ENCODE measurements at places on chromosomes 7 and 10.

GRCh38 chr10:132977076-132977475, 34.7 kb upstream of the CFAP46 start:
- DNase-seq: no peak

DNA sequence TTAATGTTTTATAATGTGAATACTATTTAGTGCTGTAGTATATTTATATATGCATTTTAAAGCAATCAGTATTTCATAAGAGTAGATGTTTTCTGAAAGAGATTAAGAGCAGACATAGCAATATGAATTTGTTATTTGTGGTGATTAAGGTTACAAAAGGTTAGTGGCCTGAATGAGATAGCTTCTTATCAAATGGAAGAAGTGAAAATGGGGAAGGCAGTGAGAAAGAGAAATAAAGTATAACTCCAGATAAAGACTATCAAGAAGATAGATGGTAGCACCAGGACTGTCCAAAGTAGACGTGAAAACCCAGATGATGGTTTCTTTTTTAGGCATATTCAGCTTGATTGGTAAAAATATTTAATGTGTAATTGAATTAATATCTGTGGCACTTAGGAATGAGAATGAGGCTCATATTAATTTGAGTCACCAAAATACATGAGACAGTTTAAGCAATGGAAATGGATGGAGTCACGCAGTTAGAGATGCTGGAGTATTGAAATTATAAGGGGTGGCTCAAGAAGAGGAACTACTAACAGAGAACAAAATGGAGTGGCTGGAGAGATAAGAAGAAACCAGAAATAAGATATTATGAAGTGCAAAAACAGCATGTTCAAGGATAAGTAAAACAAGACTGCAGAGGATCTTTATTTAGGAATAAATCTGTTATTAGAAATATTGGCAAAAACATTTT, 288.0 kb upstream of the SEMA3C start:
- no peak for DNase-seq

DNA sequence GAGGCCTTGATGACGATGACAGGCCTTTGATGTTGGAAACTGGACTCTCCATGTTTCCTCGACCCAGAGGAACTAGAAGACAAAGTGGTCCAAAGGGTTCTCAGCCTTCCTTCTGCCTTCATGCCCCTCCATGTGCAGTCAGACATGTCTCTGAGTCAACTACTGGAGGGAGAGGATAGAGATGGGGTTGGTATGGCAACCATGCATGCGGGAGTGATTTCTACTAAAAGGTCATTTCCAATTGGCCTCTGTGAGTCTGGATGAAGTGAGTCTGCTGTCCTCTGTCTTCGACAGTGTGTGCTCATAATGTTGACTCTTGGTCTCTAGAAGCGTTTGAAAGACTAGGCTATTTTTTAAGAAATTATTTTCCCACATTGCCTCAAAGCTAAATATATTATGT, 29.2 kb downstream of the STK17A start:
- DNase-seq: no peak

GRCh38 chr7:79877874-79878465, 256.7 kb upstream of the GNAI1 start:
- no peak for DNase-seq

DNA sequence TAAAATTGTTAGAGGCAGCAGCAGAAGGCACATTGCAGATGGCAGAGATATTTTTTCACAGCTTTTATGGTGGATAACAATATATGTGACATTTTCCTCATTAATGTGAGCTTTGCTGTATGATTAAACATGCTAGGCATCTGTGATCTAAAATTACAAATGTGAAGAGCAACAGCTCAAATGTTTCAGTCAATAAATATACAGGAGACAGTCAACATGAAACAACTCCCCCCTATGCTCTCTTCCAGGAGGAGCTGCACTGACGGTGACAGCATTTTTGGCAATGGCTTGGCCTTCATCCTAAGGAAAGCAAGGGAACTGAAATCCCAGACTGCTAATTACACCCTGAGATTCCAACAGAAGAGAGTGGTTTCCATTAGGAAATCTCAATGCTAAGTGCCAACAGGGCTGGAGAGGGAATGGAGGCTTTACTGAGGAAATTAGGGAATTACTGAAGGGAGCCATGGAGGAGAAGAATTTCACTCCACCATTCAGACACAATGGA, 51.4 kb upstream of the GRB10 start:
- no peak for DNase-seq

GRCh38 chr7:32336726-32337125, 153.5 kb downstream of the LSM5 start:
- DNase-seq: peak; percentile 28

- peak; percentile 40 for DNase-seq
Measured at GRCh38 chr10:111076191-111076681, 593 bp upstream of the ADRA2A start.
